ENCODE measurements at places on chromosomes 7 and 10.
A peak's percentile ranks its signal among the peaks of the same experiment; 100 is the strongest.

- no peak for DNase-seq
Measured at GRCh38 chr7:155293721-155294510, 3.8 kb upstream of the INSIG1 start.

DNA sequence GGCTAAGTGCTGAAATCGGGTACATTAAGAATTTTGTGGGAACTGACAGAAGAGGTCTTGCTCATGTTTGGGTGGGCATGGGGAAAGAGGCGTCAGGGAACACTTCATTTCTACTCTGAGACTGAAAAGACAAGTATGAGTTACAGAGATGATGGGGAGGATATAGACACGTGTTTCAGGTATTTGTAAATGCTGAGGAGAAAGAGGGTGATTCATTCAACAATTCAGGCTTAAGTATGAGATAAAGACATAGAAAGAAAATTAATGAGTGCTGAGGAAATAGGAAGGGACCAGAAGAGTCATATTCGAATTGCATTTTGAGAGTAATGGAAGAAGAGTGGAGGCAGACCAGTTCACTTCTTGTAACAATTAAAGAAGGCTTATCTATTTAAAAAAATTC is 143.6 kb downstream of the HBP1 start:
- no peak for DNase-seq

GRCh38 chr10:43121444-43121843 is 16.8 kb upstream of the CSGALNACT2 start:
- no peak for DNase-seq

GRCh38 chr7:36736090-36736898 is 12.0 kb upstream of the AOAH start:
- no peak for DNase-seq

DNA sequence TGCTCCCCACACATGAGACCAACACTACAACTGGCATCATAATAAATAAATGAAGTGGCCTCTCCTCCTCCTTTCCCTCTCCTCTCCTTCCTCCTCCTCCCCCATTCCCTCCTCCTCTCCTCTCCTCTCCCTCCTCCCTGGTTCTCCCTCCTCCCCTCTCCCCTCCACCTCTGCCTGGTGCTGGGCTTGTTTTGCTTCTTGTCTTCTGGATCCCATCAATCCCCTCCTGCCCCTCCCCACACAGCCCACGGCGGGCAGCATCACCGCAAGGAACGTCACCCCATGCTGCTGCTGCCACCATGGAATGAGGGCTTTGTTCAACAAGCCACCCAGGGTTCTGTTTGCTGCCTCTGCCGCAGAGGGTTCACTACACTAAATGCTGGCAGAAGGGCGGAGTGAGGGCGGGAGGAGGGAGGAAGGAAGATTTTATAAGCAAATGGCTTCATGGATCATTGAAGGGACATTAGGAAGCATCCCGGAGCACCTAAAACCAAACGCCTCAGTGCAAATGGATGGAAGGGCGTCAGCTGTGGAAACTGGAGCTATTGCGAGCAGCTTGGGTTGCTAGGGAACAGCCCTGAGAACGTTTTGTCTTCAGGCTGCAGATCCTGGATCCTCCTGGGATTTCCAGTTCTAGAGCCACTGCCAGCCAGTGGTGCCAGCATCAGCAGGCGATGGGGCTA is 379.7 kb upstream of the ZMIZ1 start:
- no peak for DNase-seq

- no peak for DNase-seq
Measured at GRCh38 chr10:63105225-63106110, 27.7 kb upstream of the NRBF2 start.

GRCh38 chr10:95321554-95322301 is 30.9 kb upstream of the PDLIM1 start:
- no peak for DNase-seq

DNA sequence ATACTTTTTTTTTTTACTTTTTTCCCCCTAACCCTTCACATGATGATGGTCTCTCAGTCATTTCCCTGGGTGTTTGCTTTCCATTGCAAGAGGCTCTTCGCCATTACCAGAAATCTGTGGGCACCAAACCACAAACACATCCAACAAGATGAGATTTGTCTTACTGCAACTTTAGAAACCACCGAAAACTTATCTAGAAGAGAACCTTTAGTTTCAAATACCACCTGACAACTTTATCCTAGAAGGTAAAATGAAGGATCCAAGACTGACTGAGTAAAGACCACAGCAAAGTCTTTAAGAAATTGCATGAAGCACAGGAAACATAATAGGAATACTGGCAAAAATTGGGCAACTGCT is 363.3 kb upstream of the MBL2 start:
- no peak for DNase-seq

- no peak for DNase-seq
Measured at GRCh38 chr10:129849853-129850252, 114.2 kb downstream of the EBF3 start.

DNA sequence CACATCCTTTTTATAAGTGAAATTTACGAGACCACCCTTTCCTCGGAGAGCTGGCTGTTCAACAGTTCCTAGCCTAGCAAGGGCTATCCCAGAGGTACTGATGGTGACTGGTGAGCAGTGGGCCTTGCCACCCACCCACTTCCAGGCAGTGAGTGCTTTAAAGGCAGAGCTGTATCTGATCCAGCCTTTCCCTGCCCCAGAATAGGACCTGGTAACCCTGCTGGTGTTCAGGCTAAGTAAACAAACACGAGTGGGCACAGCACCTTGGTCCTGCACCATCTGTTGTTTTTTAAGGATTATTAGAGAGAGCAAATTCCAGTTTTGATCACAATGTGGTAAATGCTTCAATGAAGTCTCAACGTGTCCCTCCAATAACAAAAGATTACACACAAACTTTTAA is 75.7 kb downstream of the COBL start:
- DNase-seq, result no peak

DNA sequence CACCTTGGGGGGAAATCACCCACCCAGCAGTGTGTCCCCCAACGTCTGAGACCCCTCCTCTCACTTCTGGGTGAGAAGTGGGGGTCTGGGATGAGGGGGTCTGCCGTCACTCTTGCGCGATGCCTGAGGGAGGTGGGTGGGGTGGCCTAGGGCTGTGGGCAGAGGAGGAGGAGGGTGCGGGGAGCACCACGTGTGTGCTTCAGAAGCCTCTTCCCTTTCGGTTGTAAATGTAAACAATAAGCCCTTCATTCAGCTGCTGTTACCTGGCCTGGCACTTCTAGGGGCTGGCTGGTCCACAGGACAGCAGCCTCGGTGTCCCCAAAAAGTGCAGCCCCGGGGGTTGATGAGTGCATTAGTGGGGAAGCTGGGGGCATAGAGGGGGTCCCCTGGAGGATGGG is 1.3 kb downstream of the CLIP2 start:
- DNase-seq, result no peak

DNA sequence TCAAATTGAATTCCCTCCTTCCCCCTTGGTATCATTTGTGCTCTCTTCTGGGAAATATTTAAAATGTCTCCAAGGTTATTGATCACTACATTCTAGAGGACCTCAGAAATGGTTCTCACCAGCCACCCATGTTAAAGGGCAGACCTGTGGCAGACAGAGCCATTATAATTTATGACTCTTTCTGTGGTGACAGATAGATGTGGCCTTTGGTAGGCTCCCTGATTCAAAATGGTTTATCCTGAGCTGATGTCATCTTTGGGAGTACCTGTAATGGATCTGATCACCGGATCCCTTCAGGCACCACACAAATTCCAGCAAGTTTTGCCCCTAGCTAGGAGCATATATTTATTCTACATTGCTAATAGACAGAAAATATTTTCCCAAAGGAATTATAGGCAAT is 267.5 kb downstream of the SDK1 start:
- no peak for DNase-seq

DNA sequence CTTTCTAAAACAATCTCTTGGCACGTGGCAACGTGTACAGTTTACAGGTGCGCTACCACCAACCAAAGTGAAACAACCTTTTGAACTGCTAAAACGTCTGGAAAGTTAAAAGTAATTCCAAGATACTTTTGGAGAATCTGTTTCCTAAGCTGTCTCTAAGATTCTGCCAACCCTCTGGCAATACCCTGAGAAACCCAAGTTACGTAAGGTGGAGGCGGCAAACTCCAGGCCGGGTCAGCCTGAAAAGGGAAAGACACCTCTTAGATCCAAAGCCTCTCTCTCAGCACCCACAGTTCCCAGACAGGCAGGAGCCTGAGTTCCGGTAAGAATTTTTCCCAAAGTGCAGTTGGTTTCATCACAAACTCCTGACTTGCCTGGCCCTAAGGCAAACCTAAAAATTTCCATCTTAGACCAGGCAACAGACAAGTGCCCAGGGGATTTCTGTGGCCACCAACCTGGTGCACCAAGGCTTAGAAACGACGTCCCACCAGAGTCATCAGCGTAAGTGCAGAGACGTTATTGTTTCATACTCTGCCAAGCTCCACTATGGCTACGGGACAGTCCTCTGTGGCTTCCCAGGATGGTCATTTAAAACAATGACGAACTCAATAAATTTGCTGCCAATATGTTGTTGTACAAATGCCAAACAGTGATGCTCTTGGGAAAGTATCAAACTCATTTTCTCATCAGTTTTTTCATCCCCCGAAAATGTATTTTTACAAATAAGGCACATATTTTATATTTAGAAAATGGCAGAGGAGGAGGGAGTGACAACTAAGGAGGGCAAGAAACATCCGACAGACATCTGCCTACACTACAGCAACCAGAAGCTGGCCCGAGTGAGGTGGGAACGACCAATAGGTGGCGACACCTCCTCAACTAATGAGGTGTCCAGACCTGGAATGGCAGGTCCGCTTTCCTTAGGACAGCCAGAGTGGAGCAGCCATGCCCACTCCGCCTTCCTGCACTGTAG is 205.8 kb upstream of the FRMD4A start:
- peak; percentile 47 for DNase-seq

DNA sequence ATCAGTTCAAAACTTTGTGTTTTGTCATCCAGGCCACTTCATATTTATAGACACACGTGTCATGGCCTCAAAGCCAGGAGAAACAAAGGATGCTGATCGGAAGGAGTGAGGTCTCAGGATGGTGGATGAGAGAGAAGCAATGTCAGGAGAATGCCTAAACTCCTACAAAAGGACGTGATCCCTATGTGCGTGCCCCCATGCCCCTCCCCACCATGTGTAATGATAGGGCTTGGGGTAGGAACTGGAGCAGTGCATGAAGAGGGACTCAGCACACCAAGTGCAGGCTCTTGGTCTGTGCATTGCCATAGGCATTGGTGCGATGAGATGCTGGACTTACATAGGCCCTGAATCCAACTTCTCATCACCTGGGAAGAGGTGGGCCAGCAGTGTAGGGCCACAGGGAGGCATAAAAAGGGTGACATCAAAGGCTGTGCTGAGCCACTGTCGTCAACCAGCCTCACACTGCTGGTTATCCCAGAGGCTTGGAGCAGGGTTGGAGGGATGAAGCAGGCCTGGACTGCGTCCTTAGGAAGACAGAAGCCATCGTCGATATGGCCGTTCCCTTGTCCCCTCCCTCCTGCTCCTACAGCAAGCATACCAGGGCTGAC is 46.9 kb upstream of the GDF10 start:
- DNase-seq, result no peak

DNA sequence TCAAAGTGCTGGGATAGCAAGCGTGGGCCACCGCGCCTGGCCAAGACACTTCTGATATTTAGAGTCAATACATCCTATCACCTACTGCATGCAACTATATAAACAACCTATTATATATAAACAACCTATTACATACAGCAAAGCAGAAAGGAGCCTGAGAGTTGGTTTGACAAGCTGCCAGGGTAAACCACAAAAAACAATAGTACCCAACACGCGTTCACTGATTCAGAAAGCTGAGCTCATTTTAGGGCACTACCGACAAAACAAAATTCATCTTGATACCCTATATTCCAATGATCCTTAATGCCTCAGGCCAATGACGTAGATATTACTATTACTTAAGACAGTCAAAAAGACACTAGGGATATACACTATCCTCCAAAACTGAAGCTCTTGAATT is 16.2 kb downstream of the MALSU1 start:
- DNase-seq, result no peak

- DNase-seq, result no peak
Measured at GRCh38 chr7:19114551-19114855, 2.9 kb downstream of the TWIST1 start.

DNA sequence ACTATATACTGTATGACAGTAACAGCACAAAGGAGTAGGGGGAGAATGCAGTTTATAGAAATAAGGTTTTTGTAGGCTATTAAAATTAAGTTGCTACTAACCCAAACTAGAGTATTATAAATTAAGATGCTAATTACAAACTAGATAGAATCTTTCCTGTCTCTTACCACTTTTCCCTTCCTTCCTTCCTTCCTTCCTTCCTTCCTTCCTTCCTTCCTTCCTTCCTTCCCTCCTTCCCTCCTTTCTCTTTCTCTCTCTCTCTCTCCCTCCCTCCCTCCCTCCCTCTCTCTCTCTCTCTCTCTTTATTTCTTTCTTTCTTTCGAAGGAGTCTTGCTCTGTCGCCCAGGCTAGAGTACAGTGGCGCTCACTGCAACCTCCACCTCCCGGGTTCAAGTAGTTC is 36.4 kb upstream of the BRAF start:
- DNase-seq, result no peak

DNA sequence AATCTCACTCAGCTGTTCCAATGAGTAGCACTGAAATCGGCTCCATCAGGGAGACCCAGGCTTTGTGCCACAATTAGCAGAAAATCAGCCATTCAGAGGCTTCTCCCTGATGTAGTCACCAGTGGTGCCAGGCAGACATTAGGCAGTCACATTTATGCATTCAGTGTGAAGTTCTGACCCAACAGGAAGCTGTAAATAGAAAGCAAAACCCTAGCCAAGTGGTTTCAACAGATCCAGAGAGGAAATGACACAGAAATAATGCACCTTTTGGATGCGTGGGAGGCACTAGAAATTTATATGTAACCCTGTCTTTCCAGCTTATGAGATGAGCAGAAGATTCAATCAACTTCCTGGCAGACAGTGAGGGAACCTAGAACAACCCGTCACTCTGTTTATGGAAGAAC is 186.4 kb downstream of the PDE1C start:
- no peak for DNase-seq

DNA sequence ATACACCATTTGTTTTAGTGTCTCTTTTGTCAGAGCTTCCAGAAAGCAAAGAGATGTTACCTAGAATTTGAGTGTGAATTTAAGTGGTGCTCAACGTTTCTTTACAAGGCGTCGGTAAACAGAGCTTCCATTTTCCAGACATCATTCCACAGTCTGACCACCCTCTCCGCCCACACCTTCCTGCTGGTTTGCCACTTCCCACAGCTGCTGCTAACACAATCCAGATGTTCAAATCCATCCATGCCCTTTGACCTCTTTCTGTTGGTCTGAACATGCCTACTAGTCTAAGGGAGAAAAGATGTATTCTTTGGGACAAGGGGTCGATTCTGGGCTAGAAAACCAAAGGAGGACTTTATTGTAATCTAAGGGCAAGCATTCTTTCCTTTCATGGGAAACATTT is 86.1 kb downstream of the FAM107B start:
- no peak for DNase-seq

GRCh38 chr7:19587291-19587690 is 121.5 kb downstream of the POLR1F start:
- no peak for DNase-seq

GRCh38 chr7:153567426-153567825 is 484.8 kb upstream of the DPP6 start:
- no peak for DNase-seq

- no peak for DNase-seq
Measured at GRCh38 chr10:86662186-86663045, 5.9 kb upstream of the LDB3 start.

Measured in activated naive CD4-positive, alpha-beta T cell treated with anti-CD3 and anti-CD28 coated beads, Interleukin-2, amount 50 U/mL, for 16 hours (primary cell).